ENCODE measurements at places on chromosomes 4 and X.

GRCh38 chr4:40887764-40888131, 138.0 kb downstream of the NSUN7 start:
- DNase-seq, result no peak

DNA sequence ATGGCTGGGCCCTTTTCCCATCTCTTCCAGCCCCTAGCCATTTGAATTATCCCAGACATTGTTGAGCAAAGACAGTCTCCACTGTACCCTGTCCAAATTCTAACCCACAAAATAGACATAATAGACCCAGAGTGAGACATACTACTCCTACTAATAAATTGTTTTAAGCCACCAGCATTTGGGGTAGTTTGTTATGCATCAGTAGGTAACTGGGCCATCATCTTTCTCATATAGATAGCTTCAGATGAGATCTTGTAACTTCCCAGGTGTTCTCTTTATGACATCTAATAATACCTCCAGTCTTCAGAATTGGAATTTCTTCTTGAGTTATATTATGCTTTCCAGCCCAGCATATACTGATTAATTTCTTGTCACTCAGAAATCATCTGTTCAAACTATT, 117.2 kb upstream of the OTUD4 start:
- DNase-seq, result no peak

DNA sequence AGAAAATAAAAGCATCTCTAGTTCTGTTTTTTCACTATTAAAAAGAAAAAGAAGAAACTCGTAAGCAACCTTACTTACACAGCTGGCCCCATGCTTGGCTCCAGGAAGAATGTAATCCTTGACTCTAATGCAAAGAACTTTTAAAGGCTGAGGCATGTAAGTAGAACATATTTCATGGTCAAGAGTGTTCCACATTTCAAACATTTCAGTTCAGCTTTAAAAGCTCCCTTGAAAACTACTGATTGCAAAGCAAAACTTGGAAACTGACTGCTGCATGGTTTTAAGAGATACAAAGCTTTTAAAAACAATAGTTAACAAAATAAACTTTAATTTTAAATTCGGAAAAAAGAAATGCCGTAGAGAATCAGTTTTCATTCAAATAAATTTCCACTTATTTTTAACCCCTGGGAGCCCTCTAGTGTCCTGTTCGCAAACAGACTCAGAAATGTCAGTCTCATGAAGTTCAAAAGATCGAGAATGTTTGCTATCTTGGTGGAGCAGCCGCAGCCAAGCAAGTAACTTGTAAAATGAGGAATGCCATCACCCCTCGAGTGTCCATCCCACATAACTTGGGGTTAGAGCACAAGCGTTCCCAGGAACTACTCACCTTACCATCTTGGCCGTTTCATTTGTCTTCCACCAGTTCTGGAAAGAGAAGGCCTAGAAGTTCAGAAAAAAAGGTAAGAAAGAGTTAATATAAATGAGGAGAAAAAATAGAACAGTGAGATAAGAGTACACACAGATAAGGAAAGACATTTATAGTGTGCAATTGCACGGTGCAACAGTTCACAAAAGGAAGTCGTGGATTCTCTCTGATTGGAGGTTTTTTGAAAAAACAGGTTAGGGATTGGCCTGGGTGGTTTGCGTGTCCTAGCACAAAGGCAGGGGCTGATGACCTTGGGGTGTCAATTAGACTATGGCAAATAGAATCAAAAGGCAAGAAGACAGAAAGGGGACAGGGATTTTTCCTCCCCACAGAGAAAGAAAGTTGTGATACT, at the start of gene GASK1B:
Gene GASK1B, minus strand, starts transcription at position 765 of the 998 bp plus-strand sequence. CDS start 1,650 bp downstream, outside the sequence.
- DNase-seq, result peak; percentile 15

GRCh38 chr4:47837094-47837907, 566 bp downstream of the CORIN start:
- DNase-seq, result peak; percentile 57

Measured in stimulated activated CD4-positive, alpha-beta T cell treated with anti-CD3 and anti-CD28 coated beads, Interleukin-15, amount 100 ng/mL, for 24 hours (primary cell).